ENCODE measurements at places on chromosomes 13 and 19.

DNA sequence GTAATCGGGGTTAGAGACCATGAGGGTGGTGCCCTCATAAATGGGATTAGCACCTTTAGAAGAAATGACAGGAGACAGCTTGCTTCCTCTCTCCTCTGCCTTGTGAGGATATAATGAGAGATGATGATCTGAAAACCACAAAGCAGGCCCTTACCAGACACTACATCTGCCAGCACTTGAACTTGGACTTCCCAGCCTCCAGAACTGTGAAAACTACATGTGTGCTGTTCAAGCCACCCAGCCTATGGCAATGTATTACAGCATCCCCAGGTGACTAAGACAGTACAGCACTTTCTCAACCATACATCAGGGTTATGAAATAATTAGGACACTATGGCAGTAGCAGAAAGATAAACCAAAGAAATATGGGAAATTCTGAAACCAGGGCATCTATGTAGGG is 7.4 kb downstream of the ZNF564 start:
- DNase-seq = no peak

GRCh38 chr19:48418317-48419064 is 25.0 kb downstream of the GRIN2D start:
- no peak for DNase-seq

- DNase-seq = no peak
These were observed 52.9 kb downstream of the PARP4 start for GRCh38 chr13:24459726-24460125.

DNA sequence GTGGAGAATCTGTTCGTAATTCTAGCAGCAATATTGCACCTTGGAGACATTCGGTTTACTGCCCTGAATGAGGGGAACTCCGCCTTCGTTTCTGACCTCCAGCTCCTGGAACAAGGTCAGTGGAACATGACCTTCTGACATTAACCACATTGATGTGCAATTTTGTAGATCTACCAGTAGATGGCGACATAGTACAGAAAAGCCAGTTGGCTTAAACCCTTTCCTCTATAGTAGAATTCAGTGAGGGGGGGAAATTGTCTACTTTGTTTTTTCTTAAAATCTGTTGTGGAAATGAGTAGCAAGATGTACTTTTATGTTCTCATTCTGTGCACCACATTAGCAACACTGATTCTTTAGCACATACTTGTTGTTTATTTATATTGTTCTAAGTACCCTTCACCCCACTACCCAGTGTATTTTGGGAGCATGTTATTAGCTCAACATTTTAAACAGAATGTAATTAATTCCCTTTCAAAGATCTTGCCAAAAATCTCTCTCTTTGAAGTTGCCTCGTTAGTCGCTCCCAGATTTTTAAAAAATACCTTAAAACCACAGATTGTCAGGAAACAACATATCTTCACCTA is 332.2 kb downstream of the MYO16 start:
- DNase-seq = no peak

DNA sequence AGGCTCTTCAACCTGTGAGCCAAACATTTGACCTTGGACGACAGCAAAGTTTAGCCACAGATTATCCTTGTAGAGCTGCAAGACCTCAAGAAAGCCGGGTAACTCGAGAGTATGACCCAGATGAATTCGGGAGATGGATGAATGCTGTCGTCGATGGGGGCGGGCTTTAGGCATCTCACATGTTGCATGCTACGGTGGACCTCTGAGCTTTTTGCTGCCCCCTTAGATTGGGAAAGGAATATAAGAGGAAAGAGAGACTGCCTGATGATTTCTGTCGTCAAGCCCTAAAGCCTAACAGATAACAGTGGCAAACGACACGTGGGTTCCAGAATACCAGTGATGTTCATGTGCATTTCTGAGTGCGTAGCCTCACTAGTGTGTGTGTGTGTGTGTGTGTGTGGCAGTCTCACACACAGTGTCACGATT is 730 bp upstream of the ABCC4 start:
- no peak for DNase-seq

DNA sequence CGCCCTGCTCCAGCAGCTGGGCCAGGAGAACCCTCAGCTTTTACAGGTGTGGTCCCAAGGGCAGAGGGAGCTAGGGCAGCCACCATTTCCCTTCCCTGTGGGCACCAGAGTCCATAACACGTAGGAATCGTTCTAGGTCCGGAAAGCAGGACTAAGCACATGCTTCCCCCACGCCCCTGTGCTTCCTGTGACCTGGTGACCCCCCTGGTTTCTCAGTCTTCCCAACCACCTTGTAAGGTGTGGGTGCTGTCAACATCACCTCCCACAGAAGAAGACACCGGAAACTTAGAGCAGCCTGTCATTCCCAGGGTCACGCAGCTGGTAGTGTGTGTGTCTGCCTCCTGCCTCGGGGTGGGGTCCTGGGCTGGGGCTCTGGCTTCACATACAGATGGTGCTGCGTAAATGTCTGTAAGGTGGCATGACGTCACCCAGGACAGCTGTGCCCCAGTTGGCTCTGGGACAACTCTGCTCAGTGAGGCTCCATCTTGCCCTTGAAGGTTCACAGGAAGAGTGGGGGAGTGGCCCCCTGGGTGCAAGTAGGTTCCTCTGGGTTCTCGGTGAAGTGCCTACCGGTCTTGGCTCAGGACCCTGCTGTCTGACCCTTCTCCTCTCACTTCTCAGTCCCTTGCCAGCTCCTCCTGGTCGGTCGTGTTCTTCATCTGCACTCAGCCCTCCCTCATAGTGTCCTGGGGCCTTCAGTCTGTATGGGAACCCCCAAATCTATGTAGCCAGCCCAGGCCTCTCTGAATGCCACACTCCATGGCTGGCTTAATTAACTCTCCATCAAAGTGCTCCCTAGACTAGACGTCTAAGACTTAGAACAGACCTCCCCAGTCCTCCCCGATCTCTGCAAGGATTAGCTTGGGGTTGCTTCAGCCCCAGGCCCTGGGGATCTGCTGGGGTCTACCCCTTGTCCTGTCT is 4.0 kb downstream of the RAD23A start:
- DNase-seq = no peak

DNA sequence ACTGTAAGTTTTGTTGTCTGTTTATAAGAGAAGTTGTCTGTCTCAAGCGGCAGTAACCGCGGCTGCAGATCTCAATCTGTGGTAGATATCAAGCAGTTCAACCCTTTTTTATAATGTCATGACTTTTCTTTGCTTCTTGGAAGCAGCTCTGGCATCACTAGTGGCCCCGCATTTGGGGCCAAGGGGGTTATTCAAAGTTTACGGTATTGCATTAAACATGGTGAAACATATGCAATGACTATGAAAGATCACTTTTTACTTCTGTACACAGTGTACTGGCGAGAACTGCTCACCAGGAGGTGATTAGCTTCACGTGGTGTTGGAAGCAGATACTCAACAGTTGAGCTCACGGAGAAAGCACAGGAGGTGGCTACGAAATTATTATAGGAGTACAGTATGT is 4.6 kb upstream of the FFAR3 start:
- DNase-seq = no peak

- DNase-seq = no peak
These were observed 4.2 kb upstream of the GP6 start for GRCh38 chr19:55042344-55042678.

Data from heart left ventricle (tissue), 16 donors.